ENCODE measurements at places on chromosomes 7 and 10. TPM values are rescaled to one million over a fixed set of nuclear protein-coding genes. Genes with fewer than 3 reads are reported as not detected.

The ASB15 gene
- total RNA-seq, result not detected

The KCNH2 gene
- total RNA-seq, result 9.4 TPM

The FZD1 gene
- 11.8 TPM for total RNA-seq

The TRPV6 gene
- total RNA-seq, result 5.7 TPM

The GIMAP8 gene
- total RNA-seq, result not detected

The ATAD1 gene
- 45.8 TPM for total RNA-seq

The GPC2 gene
- 65.2 TPM for total RNA-seq

The CALHM1 gene
- total RNA-seq, result not detected

The CYP2E1 gene
- total RNA-seq, result 1.4 TPM

The EIF5AL1 gene
- total RNA-seq, result 0.12 TPM

The TFEC gene
- not detected for total RNA-seq

The CDK13 gene
- 74.3 TPM for total RNA-seq

The TMEM26 gene
- total RNA-seq, result 0.87 TPM

The CCM2 gene
- 43.0 TPM for total RNA-seq

The MET gene
- total RNA-seq, result 46.0 TPM

The CASP7 gene
- 12.8 TPM for total RNA-seq

The OPALIN gene
- total RNA-seq, result not detected

The KLF14 gene
- total RNA-seq, result 0.14 TPM

The ZNF398 gene
- total RNA-seq, result 17.5 TPM

The FEZF1 gene
- total RNA-seq, result not detected

The MLXIPL gene
- total RNA-seq, result 48.6 TPM

The SH2D4B gene
- total RNA-seq, result 0.12 TPM

The CFAP46 gene
- total RNA-seq, result 15.4 TPM

The PVRIG gene
- total RNA-seq, result not detected

The PON3 gene
- total RNA-seq, result not detected

The GPER1 gene
- total RNA-seq, result 0.64 TPM

The TMEM236 gene
- total RNA-seq, result 0.07 TPM

The LRRN3 gene
- total RNA-seq, result 1.7 TPM

The PITX3 gene
- not detected for total RNA-seq

The SYT15B gene
- 0.36 TPM for total RNA-seq

The NUTM2E gene
- total RNA-seq, result 0.40 TPM

The KLF6 gene
- total RNA-seq, result 109 TPM

The MUC12 gene
- 0.31 TPM for total RNA-seq

The NOS3 gene
- total RNA-seq, result 1.1 TPM

The PRF1 gene
- not detected for total RNA-seq

The TSPAN33 gene
- total RNA-seq, result 22.2 TPM

The TLX1 gene
- total RNA-seq, result not detected

The GBX1 gene
- 2.1 TPM for total RNA-seq

The MEST gene
- 628 TPM for total RNA-seq

The RAB19 gene
- total RNA-seq, result 14.0 TPM

The TMEM184A gene
- total RNA-seq, result 8.6 TPM

The RET gene
- 1.5 TPM for total RNA-seq

The PNLIP gene
- not detected for total RNA-seq

The EPHB6 gene
- total RNA-seq, result 24.8 TPM

The IL6 gene
- not detected for total RNA-seq

Data from progenitor cell of endocrine pancreas (in vitro differentiated cells).